ENCODE measurements at places on chromosomes 3 and 15. TPM values are rescaled to one million over a fixed set of nuclear protein-coding genes. Genes with fewer than 3 reads are reported as not detected.

DNA sequence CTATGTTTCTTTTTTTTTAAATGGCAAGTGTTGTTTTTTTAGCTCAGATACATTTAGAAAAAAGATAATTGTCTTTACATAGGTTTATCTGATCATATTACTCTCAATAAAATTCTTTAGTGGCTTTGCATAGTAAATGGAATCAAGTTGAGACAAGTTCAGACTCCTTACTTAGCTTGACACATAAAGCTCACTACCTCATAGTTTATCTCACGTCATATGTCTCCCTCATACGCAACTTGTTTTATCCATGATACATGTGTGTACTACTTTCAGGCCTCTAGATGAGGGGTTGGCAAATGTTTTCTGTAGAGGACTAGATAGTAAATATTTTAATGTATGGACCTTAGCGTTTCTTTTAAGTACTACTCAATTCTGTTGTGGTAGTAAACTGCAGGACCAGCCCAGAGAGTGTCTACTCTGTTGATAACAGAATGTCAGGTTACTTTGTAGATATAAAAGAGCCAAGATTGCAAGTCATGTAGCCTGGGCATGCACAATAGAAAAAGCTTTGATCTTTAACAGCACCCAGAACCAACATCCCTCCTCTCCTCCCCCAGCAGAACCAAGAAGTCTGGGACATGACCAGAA lies 28.2 kb upstream of the MGA start:
- H3K4me3 ChIP-seq: no peak overlapping the region
- H3K36me3 ChIP-seq: no peaks in the 10 kb centered on the region
- no peak overlapping the region for H3K27ac ChIP-seq
- no peaks in the 10 kb centered on the region for H3K4me1 ChIP-seq

GRCh38 chr15:69647142-69647513 lies 194.5 kb downstream of the RPLP1 start:
- H3K27ac ChIP-seq: no peak overlapping the region
- no peaks in the 10 kb centered on the region for H3K36me3 ChIP-seq
- no peaks in the 10 kb centered on the region for H3K4me1 ChIP-seq
- H3K4me3 ChIP-seq: no peak overlapping the region
- H3K27me3 ChIP-seq: peaks cover 28% of the 10 kb centered on the region

GRCh38 chr3:7275396-7275795 lies 414.5 kb downstream of the GRM7 start:
- H3K36me3 ChIP-seq: no peaks in the 10 kb centered on the region
- H3K27me3 ChIP-seq: no peaks in the 10 kb centered on the region
- H3K4me3 ChIP-seq: no peak overlapping the region
- no peak for DNase-seq

DNA sequence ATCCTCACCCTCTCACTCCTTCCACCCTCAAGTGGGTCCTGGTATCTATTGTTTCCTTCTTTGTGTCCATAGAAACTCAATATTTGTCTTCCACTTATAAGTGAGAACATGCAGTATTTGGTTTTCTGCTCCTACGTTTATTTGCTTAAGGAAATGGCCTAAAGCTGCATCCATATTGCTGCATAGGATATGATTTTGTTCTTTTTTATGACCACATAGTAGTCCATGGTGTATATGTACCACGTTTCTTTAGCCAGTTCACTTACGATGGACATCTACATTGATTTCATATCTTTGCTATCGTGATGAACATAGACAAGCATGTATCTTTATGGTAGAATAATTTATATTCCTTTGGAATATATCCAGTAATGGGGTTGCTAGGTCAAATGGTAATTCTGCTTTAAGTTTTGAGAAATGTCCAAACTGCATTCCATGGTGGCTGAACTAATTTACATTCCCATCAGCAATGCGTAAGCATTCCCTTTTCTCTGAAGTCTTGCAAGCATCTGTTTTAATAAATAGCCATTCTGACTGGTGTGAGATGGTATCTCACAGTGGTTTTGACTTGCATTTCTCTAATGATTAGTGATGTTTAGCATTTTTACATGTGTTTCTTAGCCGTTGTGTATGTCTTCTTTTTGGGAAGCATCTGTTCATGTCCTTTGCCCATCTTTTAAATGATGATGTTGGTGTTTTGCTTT lies 650.2 kb downstream of the ZNF385D start:
- no peaks in the 10 kb centered on the region for H3K27me3 ChIP-seq
- H3K4me1 ChIP-seq: no peaks in the 10 kb centered on the region
- H3K27ac ChIP-seq: no peak overlapping the region
- H3K36me3 ChIP-seq: no peaks in the 10 kb centered on the region
- H3K4me3 ChIP-seq: no peak overlapping the region

- H3K4me1 ChIP-seq: no peaks in the 10 kb centered on the region
- no peak overlapping the region for H3K27ac ChIP-seq
- no peak for DNase-seq
- no peaks in the 10 kb centered on the region for H3K27me3 ChIP-seq
- no peaks in the 10 kb centered on the region for H3K36me3 ChIP-seq
Measured at GRCh38 chr3:117356091-117356705, 646.6 kb downstream of the TUSC7 start.

- H3K36me3 ChIP-seq: 0 out of 2 replicates have a peak, but pooled peaks cover 4% of the 10 kb centered on the region
- H3K27me3 ChIP-seq: no peaks in the 10 kb centered on the region
- no peak for DNase-seq
- no peak overlapping the region for H3K4me3 ChIP-seq
- no peak overlapping the region for H3K27ac ChIP-seq
Measured at GRCh38 chr3:33629219-33629618, 88.8 kb downstream of the CLASP2 start.

CCRL2 gene
- 6.0 TPM for total RNA-seq

ZNF385D gene
- total RNA-seq: 2.9 TPM

Measured in PC-3 (cell line).